T-helper 17 cell (primary cell): ENCODE measurements at places on chromosomes 5 and 9.

DNA sequence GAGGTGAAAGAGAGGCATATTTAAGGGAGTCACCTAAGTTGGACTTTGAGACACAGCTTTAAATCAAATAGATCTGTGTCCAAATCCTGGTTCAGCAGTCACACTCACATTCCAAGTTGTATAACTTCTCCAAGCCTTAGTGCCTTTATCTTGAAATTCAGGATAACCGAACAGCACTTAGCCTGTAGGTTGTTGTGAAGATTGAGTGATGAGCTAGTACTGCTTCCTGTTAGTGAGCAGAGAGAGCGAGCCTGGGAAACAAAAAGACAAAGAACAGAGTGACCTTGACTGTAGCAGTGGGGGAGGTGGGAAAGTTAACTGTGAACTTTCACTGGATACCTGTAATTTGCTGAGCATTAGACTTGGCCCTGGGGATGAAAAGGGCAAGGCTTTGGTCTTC, 22.4 kb downstream of the MAML1 start:
- DNase-seq: no peak

- DNase-seq: no peak
Observed at GRCh38 chr5:1139331-1140170, 27.7 kb upstream of the SLC12A7 start.

- DNase-seq: peak; percentile 52
Observed at GRCh38 chr5:176596689-176597416, 13.1 kb downstream of the GPRIN1 start.

- DNase-seq: no peak
Observed at GRCh38 chr5:158570502-158570901, 529.2 kb downstream of the EBF1 start.

- DNase-seq: no peak
Observed at GRCh38 chr5:173789031-173789920, 98.9 kb upstream of the CPEB4 start.

- no peak for DNase-seq
Observed at GRCh38 chr9:128593856-128594255, 41.5 kb downstream of the SPTAN1 start.

DNA sequence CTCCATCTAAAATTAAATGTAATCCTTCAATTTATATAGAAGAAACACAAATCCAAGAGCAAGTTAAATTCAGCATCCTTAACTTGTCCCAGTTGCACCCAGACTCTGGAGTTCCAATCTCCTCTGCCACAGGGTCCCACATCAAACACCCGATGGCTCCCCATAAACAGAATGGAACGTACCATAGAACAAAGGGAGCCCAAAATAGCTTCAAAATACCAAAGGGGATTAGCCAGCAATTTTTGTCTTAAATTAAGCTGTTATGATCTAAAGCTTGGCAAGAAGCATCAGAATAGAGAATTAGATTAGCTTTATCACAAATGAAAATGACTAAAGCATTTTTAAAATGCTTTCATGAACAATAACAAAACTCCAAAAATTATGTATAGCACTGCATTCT, 112.8 kb downstream of the FANCC start:
- DNase-seq: no peak

GRCh38 chr5:137710086-137710485, 25.8 kb downstream of the KLHL3 start:
- DNase-seq: no peak
